ENCODE measurements at places on chromosomes 1 and 21.
A peak's percentile ranks its signal among the peaks of the same experiment; 100 is the strongest.

- DNase-seq: no peak
Observed at GRCh38 chr1:56866656-56867055, 12.1 kb downstream of the C8A start.

- DNase-seq: no peak
Observed at GRCh38 chr1:235006132-235006721, 122.4 kb downstream of the TOMM20 start.

- no peak for DNase-seq
Observed at GRCh38 chr1:204917802-204918201, 47.1 kb downstream of the NFASC start.

DNA sequence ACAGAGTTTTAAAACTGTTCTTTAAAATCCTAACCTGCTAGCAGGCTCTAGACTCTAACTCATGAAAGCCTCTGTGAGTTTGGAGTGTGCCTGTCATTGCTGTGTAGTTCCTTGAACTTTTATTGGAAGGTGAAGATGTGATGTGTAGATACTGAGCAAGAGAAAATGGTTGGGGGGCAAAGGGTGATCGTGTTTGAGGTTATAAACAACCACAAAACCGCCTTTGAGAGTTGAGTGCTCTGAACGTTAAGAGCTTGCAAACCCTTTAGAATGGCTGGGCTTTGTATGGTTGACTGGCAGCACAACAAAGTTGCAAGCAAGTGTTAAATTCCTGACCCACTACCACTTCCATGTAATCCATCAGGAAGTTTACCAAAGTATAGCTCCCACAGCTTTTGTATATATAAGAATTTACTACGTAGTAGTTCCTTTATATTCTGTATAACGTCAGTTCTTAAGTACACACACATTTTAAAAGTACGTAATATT lies 19.6 kb downstream of the BACE2 start:
- no peak for DNase-seq

DNA sequence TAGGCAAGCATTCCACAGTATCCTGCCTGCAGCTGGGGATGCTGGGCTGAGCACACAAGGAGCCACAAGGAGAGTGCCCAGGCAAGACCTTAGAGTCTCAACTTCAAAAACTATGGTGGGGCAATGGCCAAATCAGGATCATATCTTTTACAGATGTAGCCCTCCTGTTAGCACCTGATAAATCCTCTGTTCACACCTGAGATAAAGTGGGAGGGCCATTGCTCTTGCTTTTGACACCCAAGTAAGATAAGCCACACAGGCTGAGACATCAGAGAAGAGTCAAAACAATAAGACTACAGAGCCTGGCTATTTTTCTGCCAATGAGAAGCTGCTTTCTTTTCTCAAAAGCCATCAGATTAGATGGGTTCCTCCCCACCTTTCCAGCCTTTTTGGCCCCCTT lies 148.9 kb downstream of the AJAP1 start:
- DNase-seq: no peak

- no peak for DNase-seq
Observed at GRCh38 chr1:180486092-180486491, 16.3 kb downstream of the ACBD6 start.

- no peak for DNase-seq
Observed at GRCh38 chr1:204509186-204509635, 7.0 kb upstream of the MDM4 start.

- DNase-seq: no peak
Observed at GRCh38 chr21:22536509-22536908, 1538.3 kb downstream of the NCAM2 start.

DNA sequence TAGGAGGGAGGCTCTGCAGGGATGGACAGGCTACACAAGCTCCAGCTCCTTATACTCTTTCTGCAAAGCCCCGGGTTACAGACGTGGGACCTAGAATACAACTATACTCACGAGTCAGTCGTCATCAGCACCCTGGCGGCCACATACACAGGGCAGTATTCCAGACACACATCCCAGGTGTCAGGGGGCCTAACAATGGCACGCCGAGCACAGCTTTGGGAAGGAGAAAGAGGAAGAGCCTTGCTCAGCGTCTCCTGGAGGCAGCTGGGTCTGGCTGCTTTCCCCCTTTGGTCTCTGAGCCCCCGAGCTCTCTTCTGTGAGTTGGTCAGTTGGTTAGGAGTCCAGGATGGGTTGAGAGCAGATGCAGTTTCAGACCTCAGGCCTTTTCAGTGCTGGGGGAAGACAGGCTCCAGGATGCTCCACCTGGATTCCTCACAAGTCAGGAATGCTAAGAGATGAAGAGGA lies 4.5 kb upstream of the POU3F1 start:
- DNase-seq: no peak

DNA sequence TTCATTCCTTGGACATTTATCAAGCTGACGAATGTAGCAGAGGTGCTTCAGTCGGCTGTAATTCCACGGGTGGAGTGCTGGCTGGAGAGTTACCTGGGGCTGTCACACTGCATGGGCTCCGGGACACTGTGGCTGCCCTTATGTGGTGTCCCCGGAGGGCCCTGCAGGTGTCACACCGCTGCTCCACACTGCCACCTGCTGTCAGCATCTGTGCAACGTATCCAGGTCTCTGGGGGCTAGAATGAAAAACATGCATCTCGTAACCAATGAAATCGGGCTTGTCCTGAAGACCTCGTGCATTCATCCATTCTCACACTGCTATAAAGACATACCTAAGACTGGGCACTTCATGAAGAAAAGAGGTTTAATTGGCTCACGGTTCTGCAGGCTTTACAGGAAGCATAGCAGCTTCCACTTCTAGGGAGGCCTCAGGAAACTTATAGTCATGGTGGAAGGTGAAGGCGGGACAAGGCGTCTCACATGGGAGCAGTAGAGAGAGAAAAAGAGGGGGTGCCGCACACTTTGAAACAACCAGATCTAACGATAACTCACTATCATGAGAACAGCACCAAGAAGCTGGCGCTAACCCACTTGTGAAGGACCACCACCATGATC lies 46.7 kb upstream of the PCBP3 start:
- peak; percentile 70 for DNase-seq

- no peak for DNase-seq
Observed at GRCh38 chr1:95966866-95967265, 732.9 kb downstream of the RWDD3 start.

- DNase-seq: no peak
Observed at GRCh38 chr1:95742591-95743089, 508.6 kb downstream of the RWDD3 start.

- no peak for DNase-seq
Observed at GRCh38 chr1:7136166-7136953, 351.1 kb downstream of the CAMTA1 start.

DNA sequence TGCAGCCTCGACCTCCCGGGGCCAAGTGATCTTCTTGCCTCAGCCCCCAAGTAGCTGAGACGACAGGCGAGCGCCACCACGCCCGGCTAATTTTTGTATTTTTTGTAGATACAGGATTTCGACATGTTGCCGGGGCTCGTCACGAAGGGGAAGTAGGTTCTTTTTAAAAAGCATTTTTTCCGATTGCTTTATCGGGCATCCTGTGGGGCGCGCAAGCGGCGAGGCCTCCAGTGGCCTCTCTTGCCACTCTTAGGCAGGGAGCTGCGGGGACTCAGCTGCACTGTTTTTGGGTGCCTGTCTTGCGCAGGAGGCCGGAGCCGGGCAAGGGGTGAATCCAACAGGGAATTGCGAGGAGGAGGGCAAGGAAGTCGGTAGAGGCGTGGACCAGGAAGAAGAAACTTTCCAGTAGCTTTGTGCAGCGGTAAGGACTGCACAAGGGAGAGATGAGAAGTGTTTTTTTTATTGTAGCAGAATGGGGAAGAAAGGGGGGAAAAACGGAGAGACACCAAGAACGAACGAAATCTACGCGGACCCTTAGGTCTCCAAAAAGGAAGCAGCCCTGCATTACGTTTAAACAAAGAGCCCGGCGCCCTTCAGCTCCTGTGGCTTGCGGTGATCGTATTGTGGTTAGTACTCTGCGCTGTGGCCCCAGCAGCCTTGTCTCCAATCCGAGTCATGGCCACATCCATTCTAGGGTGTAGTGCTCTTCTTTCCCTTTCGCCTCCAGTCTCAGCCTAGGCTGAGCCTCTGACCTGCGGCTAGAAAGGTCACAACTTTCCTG lies 164.8 kb downstream of the PPIAL4G start:
- no peak for DNase-seq

GRCh38 chr1:230030122-230030821 lies 36.8 kb upstream of the GALNT2 start:
- no peak for DNase-seq

- DNase-seq: no peak
Observed at GRCh38 chr1:6336776-6337622, 56.6 kb downstream of the ACOT7 start.

DNA sequence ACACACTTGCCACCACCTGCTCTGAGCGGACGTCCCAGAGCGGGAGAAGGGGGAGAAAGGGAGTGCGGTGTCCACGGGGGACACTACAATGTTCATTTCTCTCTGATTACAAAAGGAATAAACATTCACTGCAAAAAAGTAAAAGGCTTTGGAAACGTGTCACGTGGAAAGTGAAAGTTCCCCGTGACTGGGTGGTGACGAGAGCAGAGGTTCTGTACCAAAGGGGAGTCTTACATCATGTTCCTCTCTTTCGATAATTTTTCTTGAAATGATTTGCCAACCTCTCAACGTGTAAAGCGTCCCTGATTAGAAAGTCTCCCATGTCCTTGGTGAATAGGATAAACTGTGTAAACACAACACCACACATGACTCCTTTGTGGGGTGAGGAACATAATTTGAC lies 22.0 kb upstream of the PRDM15 start:
- no peak for DNase-seq

GRCh38 chr1:167620002-167620401 lies 10.0 kb upstream of the RCSD1 start:
- DNase-seq: no peak

- DNase-seq: no peak
Observed at GRCh38 chr1:15678578-15678977, 5.5 kb upstream of the PLEKHM2 start.

- no peak for DNase-seq
Observed at GRCh38 chr1:46011121-46011695, 121.2 kb downstream of the PIK3R3 start.

- DNase-seq: no peak
Observed at GRCh38 chr1:50422946-50423669, at the start of gene DMRTA2. Gene DMRTA2, minus strand, starts transcription at chr1:50423443. Its CDS starts 1,907 bp downstream, at chr1:50421536.

DNA sequence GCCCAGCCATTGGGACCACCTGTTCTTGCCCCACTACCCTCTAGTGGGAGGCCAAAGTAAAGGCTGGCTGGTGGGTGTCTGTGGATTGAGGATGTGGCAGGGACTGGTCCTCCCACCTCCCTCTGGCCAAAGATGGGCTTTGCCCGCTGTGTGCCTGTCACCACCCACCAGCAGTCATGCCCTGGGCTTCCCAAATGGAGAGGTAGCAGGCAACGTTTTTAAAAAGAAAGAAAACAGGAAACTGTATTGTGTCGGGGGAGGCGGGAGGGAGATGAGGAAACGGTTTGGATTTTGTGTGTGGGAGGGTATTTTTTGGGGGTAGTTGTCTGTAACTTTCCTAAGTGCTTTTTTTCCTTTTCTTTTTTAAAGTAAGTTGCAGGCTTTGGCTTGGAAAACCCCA lies 30.1 kb downstream of the SZRD1 start:
- DNase-seq: no peak

DNA sequence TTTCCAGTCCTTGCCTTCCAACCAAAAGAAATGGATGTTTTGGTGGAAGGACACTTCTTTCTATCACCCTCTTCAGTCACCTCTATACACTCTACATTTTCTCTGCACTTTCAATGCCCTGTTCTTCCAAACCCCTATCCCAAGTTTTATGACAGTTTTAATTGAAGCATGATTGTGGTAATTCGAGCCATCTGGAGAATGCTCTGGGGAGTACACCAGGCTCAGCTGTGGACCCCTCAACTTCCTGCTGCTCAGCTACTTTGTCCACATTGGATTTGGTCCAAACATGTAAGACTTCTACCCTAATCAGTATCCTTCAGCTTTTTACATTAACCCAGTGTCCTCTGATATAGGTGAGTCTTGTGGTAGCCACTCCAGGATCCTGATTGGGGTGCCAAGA lies 129.6 kb downstream of the SYT2 start:
- DNase-seq: no peak

GRCh38 chr1:201636097-201636496 lies 97.2 kb downstream of the NAV1 start:
- no peak for DNase-seq

GRCh38 chr21:33037501-33037900 lies 11.8 kb downstream of the OLIG2 start:
- DNase-seq: no peak

Measured in neural crest cell (in vitro differentiated cells).